ENCODE measurements at places on chromosomes 16 and 17.

DNA sequence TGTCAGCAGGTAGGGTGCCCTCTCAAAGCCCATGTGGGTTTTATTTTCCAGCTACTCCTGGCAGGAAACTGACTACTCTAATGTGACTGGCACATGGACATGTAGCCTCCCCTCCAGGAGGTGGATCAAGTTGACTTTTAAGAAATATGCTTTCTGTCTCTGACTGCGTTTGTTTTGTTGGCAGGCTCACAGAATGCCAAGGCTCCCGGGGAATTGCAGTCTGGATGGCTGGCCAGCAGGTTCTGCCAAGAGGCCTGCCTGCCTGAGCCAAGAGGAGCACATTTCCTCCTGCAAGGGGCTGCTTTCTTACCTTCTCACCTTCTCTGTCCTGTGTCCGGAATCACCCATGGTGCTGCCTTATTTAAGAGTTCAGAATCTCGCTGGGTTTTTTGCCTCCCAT, 217.3 kb upstream of the ERCC4 start:
- no peak for DNase-seq

- DNase-seq = no peak
Observed at GRCh38 chr17:30323895-30324319, 9.9 kb downstream of the TMIGD1 start.

GRCh38 chr16:78892951-78893733, 707.4 kb downstream of the MAF start:
- DNase-seq = no peak

DNA sequence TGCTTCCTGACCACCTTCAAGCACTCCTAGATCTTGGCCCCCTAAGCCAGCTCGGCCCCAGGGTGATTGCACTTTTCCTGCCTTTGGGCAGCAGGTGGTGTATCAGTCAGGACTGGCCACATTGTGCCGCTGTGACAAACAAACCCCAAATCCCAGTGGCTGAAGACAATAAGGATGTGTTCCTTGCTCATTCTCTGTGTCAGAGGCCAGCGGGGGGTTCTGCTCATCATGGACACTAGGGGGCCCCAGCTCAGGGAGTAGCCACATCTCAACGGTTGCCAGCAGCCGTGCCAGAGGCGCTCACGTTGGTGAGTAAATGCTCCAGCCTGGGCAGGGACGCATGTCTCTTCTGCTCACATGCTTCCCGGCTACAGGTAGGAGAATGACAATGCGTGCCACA, 60.4 kb downstream of the ZDHHC7 start:
- no peak for DNase-seq

- DNase-seq = no peak
Observed at GRCh38 chr17:47866941-47867340, 16.0 kb upstream of the SP6 start.
